ENCODE measurements at places on chromosomes 7 and 10. TPM values are rescaled to one million over a fixed set of nuclear protein-coding genes. Genes with fewer than 3 reads are reported as not detected.

ZNF248 gene
- 3.2 TPM for total RNA-seq

HOXA5 gene
- total RNA-seq: 5.6 TPM

DNA sequence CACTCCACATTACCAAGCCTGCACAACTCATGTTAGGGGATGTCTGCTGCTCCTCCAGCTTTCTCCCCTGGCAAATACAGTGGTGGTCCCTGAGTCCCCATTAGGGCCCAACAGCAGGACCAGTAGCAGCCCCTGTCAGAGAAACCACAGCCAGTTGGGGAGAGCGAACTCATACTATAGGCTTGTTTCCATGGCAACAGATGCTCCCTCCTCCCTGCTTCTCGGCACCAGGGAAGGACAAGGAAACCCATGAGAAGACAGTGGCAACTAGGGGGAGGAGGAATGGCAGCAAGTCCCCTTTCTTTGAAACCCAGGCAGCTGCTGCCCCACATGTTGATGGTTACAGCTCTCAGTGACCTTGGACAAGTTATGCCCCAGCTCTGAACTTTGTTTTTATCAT is 326.4 kb downstream of the KCNMA1 start:
- ATAC-seq: no peak

GRCh38 chr10:70535001-70535400 is 56.4 kb downstream of the PALD1 start:
- no peak for ATAC-seq

CD36 gene
- total RNA-seq: 4.2 TPM

- ATAC-seq: no peak
These were observed 9.3 kb downstream of the GIMAP7 start for GRCh38 chr7:150524018-150524417.

- no peak for ATAC-seq
These were observed 148.8 kb downstream of the SNX10 start for GRCh38 chr7:26440233-26441001.

RBP4 gene
- total RNA-seq: 0.60 TPM

GRCh38 chr10:78298835-78299234 is 265.2 kb downstream of the RPS24 start:
- no peak for ATAC-seq

PRKCQ gene
- 0.64 TPM for total RNA-seq

GRCh38 chr10:24708081-24708480 is 15.6 kb downstream of the ARHGAP21 start:
- ATAC-seq: no peak

CFAP58 gene
- total RNA-seq: 0.12 TPM

- ATAC-seq: no peak
These were observed 295.9 kb downstream of the TFEC start for GRCh38 chr7:115734641-115735040.

PNLIP gene
- not detected for total RNA-seq

DNA sequence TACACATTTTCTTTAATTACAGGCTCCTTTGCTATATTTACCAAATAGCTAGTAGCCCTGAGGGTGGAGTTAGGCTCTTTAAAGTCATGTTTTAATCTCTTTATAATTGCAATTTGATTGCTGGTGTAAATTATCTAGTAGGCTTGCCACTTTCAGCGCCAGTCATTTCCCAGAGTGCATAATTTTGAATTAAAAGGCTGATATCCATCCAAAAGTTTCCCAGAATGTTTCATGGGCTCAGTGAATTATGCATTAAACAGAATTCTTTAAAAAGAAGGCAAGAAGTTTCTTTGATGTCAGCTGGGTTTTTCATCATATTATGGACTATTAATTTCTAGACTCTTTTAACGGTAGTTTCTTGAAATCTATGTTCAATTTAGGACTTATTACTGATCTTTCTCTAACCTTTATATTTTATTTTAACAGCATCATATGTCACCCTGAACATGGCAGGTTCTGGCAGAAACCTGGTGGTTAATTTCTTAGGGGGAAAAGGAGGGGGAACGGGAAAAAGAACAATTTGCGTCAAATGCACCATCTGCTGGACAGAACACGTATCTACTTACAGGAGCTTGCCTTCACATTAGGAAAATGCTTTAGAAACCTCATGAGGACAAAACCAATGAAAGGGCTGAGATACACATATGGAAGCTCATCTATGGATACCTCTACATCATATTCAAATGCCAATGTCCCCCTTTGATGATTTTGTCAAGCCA is 171.1 kb downstream of the GRM3 start:
- ATAC-seq: no peak

- no peak for ATAC-seq
These were observed 11.4 kb upstream of the CSGALNACT2 start for GRCh38 chr10:43126759-43127424.

- ATAC-seq: no peak
These were observed 407.6 kb downstream of the GLRX3 start for GRCh38 chr10:130543794-130544193.
